ENCODE measurements at places on chromosomes 11 and 22. TPM values are rescaled to one million over a fixed set of nuclear protein-coding genes. Genes with fewer than 3 reads are reported as not detected.

Gene BIK
- total RNA-seq = 3.1 TPM

DNA sequence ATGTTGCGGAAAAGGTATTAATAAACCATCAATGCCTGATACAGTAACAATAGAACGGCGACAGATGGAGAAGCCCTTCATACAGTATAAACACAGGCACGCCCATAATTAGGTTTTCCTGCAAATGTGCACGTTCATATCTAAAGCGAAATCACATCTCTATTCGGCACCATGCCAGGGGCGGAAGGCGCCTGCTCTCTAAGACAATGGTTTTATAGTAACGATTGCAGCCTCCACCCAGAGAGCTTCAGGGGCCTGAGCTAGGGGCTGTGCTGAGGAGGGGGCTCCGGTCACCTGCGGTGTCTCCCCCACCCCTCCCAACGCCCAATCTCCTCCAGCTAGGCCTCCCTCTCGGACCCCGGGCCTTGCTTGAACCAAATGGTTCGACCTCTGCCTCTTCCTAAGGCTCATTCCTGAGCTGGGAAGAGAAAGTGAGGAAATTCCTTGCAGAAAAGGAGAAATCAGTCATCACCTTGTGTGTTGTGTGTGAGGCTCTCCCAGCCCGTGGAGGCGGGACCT lies 9.6 kb downstream of the KRTAP5-5 start:
- H3K4me1 ChIP-seq = peaks cover 2% of the 10 kb centered on the region
- H3K27me3 ChIP-seq = peaks cover 7% of the 10 kb centered on the region
- DNase-seq = no peak
- no peaks in the 10 kb centered on the region for H3K36me3 ChIP-seq

- peaks cover 99% of the 10 kb centered on the region for H3K36me3 ChIP-seq
- no peak overlapping the region for H3K27ac ChIP-seq
- H3K4me3 ChIP-seq = no peak overlapping the region
- DNase-seq = no peak
- no peaks in the 10 kb centered on the region for H3K27me3 ChIP-seq
- peaks cover 13% of the 10 kb centered on the region for H3K4me1 ChIP-seq
Measured at GRCh38 chr11:35228328-35228725, 89.4 kb downstream of the CD44 start.

DNA sequence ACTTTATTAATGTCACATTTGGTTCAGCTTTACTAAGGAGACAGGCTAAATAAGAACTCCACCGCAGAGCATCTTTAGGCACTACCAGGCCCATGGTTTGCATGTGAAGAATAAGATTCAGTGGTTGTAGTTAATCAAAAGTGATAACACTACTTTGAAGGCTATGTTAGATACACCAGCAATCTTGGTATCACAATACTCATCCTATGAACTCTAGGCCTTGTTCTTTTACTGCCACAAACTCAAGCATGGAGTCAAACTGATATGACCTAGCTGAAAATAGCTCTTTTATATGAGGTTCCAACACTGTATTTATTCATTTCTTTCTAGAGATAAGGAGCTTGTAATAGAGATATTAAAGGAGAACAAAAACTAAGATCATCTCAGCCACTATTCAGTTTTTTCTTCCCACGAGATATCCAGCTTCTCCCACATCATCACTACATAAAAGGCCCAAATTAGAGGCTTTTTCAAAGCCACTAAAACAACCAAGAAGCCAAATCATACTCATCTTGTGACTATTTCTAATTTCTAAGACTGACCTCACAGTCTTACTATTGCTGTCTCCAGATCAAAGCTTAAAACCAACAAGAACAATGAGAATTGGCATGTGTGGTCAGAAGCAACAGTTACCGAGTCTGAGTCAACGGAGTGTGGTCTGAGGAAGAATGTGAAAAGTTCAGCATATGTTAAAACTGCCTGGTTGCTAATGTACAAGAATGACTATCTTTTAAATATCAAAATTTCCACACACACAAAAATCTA lies 25.1 kb upstream of the GUCY1A2 start:
- no peaks in the 10 kb centered on the region for H3K36me3 ChIP-seq
- no peak overlapping the region for H3K4me3 ChIP-seq
- H3K4me1 ChIP-seq = peaks cover 4% of the 10 kb centered on the region
- no peaks in the 10 kb centered on the region for H3K27me3 ChIP-seq
- DNase-seq = no peak

- H3K27ac ChIP-seq = peak overlapping the region; percentile 97
- peaks cover 34% of the 10 kb centered on the region for H3K4me1 ChIP-seq
- peaks cover 8% of the 10 kb centered on the region for H3K27me3 ChIP-seq
- DNase-seq = peak; percentile 55
Measured at GRCh38 chr11:269146-269890, 8.9 kb upstream of the NLRP6 start.

GRCh38 chr22:19820880-19821522 lies 33.7 kb downstream of the GNB1L start:
- no peaks in the 10 kb centered on the region for H3K27me3 ChIP-seq
- H3K27ac ChIP-seq = no peak overlapping the region
- DNase-seq = no peak
- H3K4me3 ChIP-seq = no peak overlapping the region

DNA sequence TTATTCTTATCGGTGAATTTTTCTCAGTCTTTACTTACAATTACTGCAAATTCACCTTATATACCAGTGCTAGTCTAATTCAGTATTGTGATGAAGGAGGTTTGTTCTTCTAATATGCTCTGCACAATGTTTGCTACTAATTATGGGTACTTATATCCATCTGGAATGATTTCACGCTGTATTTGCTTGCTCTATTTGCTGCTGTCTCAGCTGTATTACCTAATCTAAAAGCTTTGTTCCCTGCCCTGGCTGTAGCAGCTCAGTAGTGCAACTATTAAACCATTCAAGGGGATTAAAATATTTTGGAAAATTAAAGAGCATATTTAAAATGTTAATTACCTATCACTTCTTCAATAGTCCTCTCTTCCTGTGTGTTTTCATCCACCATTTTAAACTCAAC lies 375.3 kb downstream of the LUZP2 start:
- H3K4me1 ChIP-seq = no peaks in the 10 kb centered on the region
- H3K4me3 ChIP-seq = no peak overlapping the region
- no peak for DNase-seq
- H3K36me3 ChIP-seq = no peaks in the 10 kb centered on the region
- no peaks in the 10 kb centered on the region for H3K27me3 ChIP-seq
- no peak overlapping the region for H3K27ac ChIP-seq

DNA sequence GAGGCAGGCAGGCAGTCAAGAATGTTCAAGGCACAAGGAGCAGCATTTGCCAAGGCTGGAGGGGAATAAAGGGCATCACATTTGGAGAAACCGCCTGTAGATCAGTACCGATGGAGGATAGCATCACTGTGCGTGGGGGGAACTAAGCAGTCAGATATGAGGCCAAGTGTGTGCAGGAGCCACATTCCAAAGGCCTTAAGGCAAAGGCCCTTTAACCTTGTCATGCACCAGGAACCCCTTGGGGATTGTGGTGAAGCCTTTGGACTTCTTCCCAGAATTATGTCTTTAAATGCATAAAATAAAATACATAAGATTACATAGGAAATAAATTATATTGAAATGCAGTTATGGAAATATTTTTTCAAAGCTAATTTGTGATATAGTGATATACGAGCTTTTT lies 532.1 kb downstream of the BUD13 start:
- H3K36me3 ChIP-seq = no peaks in the 10 kb centered on the region
- H3K4me3 ChIP-seq = no peak overlapping the region
- H3K4me1 ChIP-seq = no peaks in the 10 kb centered on the region
- no peak overlapping the region for H3K27ac ChIP-seq

GRCh38 chr11:44694443-44694842 lies 32.3 kb upstream of the TSPAN18 start:
- peaks cover 2% of the 10 kb centered on the region for H3K4me1 ChIP-seq
- peaks cover 7% of the 10 kb centered on the region for H3K27me3 ChIP-seq
- no peak for DNase-seq
- H3K27ac ChIP-seq = no peak overlapping the region
